Epithelial cell of alveolus of lung (primary cell): ENCODE measurements at places on chromosomes 11 and 22. TPM values are rescaled to one million over a fixed set of nuclear protein-coding genes. Genes with fewer than 3 reads are reported as not detected.

BARX2 gene
- not detected in 2 replicates for total RNA-seq

KRTAP5-3 gene
- not detected in 2 replicates for total RNA-seq

MAP6 gene
- 0.39 and 0.72 TPM in 2 replicates for total RNA-seq

MIF gene
- 871 and 1,287 TPM in 2 replicates for total RNA-seq

NXF1 gene
- total RNA-seq = 20.3 and 44.3 TPM in 2 replicates
